ENCODE measurements at places on chromosomes 13 and 19.

GRCh38 chr13:83352391-83352790, 529.9 kb downstream of the SLITRK1 start:
- DNase-seq, result no peak

DNA sequence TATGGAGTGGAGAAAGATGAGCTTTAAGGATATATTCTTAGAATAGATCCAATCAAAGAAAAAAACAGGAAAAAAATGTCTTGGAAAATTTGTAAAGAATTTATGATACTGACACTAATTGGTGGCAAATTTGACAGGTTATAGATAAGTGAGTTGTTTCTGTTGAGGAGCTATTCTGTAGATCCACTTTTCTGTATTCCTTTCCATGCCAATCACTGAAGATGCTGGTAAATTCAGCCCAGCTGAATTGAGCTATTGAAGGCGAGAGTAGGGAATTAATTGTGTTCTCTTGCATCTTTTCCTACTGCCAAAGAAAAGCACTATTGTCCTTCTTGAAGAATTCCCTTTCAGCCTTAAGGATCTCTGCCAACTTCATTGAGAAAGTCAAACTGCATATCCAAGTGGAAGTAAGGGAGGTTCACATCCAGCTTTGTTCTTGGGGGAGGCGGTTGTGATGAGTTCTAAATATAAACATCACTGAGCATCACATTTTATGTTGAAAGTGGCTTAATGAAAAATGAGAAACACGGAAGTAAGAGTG, 113.1 kb downstream of the PCDH9 start:
- DNase-seq, result no peak

DNA sequence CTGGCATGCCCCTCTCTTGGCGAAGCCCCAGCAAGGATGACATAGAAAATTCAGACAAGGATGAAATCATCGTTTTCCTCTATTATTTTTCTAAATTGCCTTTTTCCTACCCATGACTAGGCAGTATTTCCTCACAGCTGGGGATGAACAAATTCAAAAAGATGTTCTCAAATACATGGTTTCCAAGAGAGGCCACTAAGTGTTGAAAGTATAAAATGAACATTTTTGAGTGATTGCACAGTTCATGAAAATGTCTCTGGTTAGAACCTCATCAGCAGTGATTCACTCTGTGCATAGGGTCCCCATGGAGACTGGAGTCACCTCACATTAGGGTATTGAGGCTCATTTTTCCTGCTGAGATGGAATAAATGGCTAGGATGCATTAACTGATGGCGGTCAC, 373.7 kb downstream of the DNAJC15 start:
- no peak for DNase-seq

GRCh38 chr19:11692127-11692790, 46.5 kb downstream of the ZNF823 start:
- no peak for DNase-seq

- DNase-seq, result no peak
Measured at GRCh38 chr19:39166571-39167391, 30.0 kb upstream of the NCCRP1 start.

- DNase-seq, result no peak
Measured at GRCh38 chr19:41421314-41421713, 5.9 kb downstream of the B3GNT8 start.

- no peak for DNase-seq
Measured at GRCh38 chr19:16419669-16420335, 52.0 kb downstream of the EPS15L1 start.

DNA sequence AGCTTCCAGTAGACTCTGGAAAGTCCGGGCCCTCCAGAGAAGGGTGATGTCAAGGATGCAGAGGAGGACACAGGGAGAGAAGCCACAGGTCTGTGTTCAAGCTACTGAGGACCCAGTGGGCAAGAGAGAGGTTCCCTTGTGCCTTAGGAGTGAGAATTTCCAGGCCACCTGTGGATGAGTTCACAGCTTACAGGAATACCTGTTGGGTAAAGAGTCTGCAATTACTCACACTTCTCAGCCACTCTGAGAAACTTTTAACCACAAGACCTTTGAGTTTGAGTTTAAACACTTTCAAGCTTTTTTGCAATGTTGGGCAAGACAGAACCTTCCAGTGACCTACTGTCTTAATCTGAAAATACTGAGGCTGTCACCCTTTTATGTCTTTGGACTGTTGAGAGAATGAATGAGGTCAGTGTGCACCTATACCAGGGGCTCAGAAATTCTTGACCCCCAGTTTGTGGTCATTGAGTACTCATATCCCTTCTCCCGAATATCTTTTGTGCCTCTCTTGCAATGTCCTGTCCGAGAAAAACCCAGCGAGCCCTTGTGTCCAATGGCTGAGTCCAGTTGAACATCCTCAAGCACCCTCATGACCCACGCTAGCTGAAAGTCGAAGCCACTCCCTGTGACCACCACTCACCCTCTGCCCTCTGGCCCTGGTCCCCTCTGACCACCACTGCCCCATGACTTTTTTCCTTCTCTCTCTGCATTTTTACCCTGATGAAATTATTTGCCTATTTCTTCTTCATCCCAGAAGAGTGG, 368.5 kb upstream of the ZNF507 start:
- no peak for DNase-seq

DNA sequence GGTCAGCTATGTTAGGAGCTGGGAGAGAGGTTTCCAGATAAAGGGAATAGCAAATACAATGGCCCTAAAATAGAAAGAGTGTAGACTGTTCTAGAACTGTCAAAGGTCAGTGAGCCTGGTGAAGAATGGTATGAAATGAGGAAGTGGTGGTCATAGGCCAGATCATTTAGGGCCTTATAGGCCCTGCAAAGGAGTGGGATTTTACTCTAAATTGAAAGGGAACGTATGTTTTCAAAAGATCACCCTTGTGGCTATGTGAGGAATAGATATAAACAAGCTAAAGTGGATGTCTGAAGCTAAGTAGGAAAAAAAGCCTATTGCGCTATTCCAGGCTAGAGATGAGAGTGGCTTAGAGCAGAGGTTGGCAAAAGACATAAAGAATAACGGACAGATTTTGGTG, 70.7 kb upstream of the TDRD3 start:
- no peak for DNase-seq

Measured in hematopoietic multipotent progenitor cell treated with erythropoietin and hydrocortisone succinate and interleukin-3 and kit ligand, for 6 days (in vitro differentiated cells).